M059J (cell line): ENCODE measurements at places on chromosomes 5 and 9.

DNA sequence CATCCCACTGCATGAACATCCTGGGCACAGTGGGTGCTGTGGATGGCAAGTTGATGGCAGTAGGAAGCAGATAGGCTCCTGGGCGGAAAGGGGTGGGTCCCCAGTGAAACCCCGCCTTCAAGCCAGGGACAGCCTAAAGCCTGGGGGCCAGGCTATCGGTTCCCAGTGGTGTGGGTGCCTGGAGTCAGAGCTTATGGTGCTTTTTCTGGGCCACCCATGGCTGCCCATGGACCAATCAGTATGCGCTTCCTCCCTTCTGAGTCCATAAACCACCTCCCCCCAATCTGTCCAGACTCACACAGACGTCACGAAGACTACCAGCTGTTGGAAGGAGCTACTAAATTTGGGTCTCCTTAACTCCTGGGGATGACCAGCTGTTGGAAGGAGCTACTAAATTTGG lies 17.5 kb upstream of the ECPAS start:
- no peak for DNase-seq

GRCh38 chr9:71819115-71819739 lies 50.9 kb upstream of the CEMIP2 start:
- DNase-seq: peak; percentile 41

- DNase-seq: no peak
Measured at GRCh38 chr9:110283751-110284150, 27.4 kb upstream of the TXN start.

GRCh38 chr5:125199968-125200865 lies 453.8 kb upstream of the ZNF608 start:
- DNase-seq: peak; percentile 28

GRCh38 chr5:77669677-77670076 lies 31.2 kb upstream of the OTP start:
- DNase-seq: no peak

- no peak for DNase-seq
Measured at GRCh38 chr5:150574818-150575547, 65.5 kb upstream of the SYNPO start.

- DNase-seq: no peak
Measured at GRCh38 chr5:169719360-169720314, 82.6 kb downstream of the DOCK2 start.

DNA sequence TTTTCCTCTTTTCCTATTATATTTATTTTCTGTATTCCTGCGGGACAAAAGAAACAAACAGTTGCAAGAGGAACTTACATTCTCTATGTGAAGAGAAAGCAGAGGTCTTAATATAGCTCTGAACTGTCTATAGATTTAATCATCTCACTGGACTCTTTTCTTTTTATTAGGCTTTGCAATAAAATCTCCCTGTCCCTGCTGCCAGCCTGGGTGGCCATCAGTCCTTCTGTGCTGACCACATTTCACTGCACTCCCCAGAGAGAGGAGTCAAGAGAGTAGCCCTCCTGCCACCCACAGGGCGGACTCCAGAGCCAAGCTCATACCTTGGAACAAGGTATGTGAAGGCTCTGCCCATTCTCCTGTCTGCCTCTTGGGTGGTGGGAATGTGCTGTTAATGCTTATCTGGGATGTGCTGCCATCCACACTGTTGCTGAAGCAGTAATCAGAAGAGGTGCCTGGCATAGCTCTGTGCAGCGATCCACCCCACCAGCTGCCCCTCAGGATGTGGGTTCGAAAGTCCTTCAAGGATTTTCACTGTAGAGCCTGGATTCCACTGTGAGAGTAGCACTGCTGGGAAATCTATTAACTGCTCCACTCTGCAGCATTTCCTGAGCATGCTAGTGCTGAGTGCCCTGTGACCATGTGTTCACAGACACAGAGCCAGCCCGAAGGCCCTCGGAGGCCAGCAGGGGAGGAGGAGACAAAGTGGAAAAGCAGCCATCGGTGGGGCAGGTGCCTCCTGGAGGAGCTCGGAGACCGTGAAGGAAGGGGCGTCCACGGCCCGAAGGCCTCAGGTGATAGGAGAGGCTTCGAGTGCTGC lies 334.6 kb downstream of the MED10 start:
- no peak for DNase-seq

DNA sequence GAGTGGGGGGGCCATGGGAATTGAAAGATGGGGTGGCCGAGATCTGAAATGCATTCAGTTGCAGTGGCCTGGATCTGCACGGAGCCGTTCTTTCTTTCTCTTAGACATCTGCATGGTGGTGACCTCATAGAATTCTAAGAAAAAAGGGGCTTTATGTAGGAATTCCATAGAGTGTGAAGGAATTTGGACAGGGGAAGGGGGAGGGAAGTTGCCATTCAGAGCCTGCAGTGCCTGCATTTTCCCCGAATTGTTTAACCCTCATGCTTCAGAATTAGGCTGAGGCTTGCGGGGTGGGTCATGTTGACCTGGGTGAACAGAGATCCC lies 4.9 kb downstream of the NEK6 start:
- DNase-seq: no peak
